ENCODE measurements at places on chromosomes 7 and 10.

DNA sequence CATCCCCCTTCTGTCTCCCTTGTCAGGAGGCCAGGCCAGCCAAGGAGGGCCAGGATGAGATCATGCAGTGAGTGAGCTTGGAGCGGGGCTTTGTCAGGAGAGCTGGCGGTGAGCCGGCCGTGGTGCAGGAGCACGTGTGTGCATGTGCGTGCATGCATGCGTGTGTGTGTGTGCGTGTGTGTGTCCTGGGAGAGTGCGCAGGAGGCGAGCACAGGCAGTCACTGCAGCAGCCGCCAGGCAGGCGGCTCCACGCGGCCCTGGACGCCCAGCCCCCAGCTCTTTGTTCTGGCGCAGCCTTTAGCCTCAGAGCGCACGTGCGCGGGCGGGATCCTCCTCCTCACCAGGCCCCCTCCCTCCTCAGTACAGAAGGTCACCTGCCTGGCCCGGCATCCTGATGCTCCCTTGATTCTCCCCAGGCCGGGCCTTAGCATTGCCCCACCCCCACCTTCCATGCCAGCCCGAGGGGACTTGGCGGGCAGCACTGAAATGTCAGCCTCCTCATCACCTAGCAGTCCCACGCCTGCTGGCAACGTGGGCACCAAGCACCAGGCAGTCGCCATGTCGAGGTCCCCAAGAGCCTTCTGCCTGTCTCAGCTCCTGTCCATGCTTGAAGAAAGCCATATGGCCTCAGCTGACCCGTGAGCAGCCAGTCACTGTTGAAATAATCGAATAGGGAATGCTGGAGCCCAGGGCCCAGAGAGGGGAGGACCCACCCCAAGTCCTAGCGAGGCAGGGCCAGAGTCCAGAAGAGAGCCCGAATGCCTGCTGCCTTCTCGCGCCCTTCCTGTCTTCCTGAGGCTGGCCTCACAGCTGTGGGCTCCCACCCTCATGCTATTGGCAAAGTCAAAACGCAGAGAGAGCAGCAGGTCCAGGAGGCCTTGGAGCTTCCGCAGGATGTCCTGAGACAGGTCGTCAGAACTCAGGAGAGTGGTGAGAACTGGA, 125.9 kb upstream of the PPIF start:
- no peak for DNase-seq

DNA sequence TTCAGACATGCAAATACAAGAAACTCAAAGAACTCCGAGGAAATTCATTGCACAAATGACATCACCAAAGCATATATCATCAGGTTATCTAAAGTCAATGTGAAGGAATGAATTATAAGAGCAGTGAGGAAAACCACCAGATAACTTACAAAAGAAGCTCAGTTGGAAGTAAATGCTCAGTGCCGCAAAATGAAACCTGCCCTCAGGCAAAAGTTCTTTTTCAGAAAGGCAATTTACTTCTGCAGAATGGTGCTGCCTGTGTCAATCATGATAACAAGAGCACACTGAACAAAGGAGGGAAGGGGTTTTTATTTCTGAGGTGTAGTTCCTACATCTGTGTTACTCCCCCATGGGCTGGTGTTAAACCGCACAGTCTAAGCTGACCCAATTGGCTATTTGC, 550.6 kb upstream of the SEMA3D start:
- DNase-seq: no peak

GRCh38 chr7:86978808-86979506, 80.5 kb downstream of the ELAPOR2 start:
- DNase-seq: no peak

GRCh38 chr10:119871881-119872609, 598 bp downstream of the MCMBP start:
- DNase-seq: peak; percentile 69

- no peak for DNase-seq
These were observed 84.7 kb downstream of the CREM start for GRCh38 chr10:35211390-35211789.

- DNase-seq: no peak
These were observed 28.4 kb downstream of the LAMB4 start for GRCh38 chr7:108101759-108102158.

DNA sequence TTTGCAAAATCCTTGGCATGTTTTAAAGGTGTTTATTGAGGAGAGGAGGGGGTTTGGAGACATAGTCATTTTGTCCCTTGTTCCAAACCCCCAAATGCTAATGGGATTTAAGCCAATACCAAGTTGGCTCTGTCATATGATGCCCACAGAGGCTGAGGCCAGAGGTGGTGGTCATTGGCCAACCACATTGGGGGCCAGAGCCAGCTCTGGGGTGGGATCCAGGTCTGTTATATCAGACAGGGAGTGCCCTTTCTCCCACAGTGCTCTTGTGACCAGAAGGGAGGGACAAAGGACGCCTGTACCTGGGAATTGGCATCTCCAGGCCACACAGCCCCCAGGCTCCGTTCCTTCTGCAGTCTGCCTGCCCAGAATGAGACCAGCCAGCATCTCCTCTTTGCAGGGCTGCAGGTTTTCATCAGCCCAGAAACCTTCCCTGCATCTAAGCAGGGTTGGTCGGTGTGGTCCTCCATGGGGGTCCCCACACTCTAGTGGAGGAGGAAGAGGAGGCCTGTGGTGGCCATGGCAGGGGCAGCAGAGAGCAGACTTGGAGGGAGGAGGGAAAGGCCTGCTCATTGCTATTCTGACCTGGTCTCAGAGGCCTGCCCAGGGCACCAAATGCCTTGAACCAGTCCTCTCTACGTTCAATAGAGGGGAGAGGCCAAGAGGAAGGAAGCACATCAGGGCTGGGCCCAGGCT, 17.9 kb downstream of the ADCYAP1R1 start:
- DNase-seq: no peak

GRCh38 chr7:115975766-115976165, 54.8 kb downstream of the TFEC start:
- no peak for DNase-seq

Data from activated T-cell treated with anti-CD3 and anti-CD28 coated beads, Interleukin-2, amount 50 U/mL, for 1 hour (primary cell).